ENCODE measurements at places on chromosomes 13 and 19. TPM values are rescaled to one million over a fixed set of nuclear protein-coding genes. Genes with fewer than 3 reads are reported as not detected.
A peak's percentile ranks its signal among the peaks of the same experiment; 100 is the strongest.

GRCh38 chr13:79018166-79018565, 359.2 kb upstream of the OBI1 start:
- H3K36me3 ChIP-seq: no peaks in the 10 kb centered on the region
- no peaks in the 10 kb centered on the region for H3K4me1 ChIP-seq
- H3K4me3 ChIP-seq: no peak overlapping the region
- DNase-seq: no peak
- H3K27ac ChIP-seq: no peak overlapping the region
- peaks cover 6% of the 10 kb centered on the region for H3K27me3 ChIP-seq

GRCh38 chr13:27293076-27293691, 22.6 kb downstream of the RASL11A start:
- H3K4me3 ChIP-seq: no peak overlapping the region
- H3K36me3 ChIP-seq: no peaks in the 10 kb centered on the region
- DNase-seq: peak; percentile 18
- H3K27me3 ChIP-seq: no peaks in the 10 kb centered on the region
- H3K27ac ChIP-seq: peak overlapping the region; percentile 66
- peaks cover 31% of the 10 kb centered on the region for H3K4me1 ChIP-seq

GRCh38 chr19:5948752-5949564, 29.0 kb downstream of the RANBP3 start:
- no peak for DNase-seq
- peaks cover 22% of the 10 kb centered on the region for H3K36me3 ChIP-seq
- no peak overlapping the region for H3K4me3 ChIP-seq
- H3K27ac ChIP-seq: peak overlapping the region; percentile 49
- H3K4me1 ChIP-seq: peaks cover 91% of the 10 kb centered on the region

- H3K4me3 ChIP-seq: no peak overlapping the region
- no peaks in the 10 kb centered on the region for H3K27me3 ChIP-seq
- H3K4me1 ChIP-seq: no peaks in the 10 kb centered on the region
Observed at GRCh38 chr13:91724591-91724990, 326.2 kb downstream of the GPC5 start.

DNA sequence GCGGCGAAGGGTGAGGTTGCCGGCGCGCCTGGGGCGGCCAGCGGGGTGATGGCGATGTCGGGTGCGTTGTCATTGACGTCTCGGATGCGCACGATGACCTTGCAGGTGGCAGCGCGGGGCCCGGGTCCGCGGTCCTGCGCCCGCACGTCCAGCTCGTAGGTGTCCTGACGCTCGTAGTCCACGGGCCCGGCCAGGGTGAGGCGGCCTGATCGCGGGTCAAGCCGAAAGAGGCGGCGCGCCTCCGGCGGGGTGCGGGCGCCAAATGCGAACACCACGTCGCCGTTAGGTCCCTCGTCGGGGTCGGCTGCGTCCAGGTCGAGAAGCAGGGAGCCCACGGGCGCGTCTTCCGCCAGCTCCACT, 1.1 kb downstream of the PCDH8 start:
- no peaks in the 10 kb centered on the region for H3K36me3 ChIP-seq
- H3K4me3 ChIP-seq: no peak overlapping the region
- DNase-seq: no peak
- peaks cover 33% of the 10 kb centered on the region for H3K4me1 ChIP-seq
- H3K27me3 ChIP-seq: peaks cover 80% of the 10 kb centered on the region

- no peaks in the 10 kb centered on the region for H3K4me1 ChIP-seq
- no peak for DNase-seq
- no peaks in the 10 kb centered on the region for H3K27me3 ChIP-seq
Observed at GRCh38 chr13:101248739-101249514, 167.4 kb downstream of the NALCN start.

DNA sequence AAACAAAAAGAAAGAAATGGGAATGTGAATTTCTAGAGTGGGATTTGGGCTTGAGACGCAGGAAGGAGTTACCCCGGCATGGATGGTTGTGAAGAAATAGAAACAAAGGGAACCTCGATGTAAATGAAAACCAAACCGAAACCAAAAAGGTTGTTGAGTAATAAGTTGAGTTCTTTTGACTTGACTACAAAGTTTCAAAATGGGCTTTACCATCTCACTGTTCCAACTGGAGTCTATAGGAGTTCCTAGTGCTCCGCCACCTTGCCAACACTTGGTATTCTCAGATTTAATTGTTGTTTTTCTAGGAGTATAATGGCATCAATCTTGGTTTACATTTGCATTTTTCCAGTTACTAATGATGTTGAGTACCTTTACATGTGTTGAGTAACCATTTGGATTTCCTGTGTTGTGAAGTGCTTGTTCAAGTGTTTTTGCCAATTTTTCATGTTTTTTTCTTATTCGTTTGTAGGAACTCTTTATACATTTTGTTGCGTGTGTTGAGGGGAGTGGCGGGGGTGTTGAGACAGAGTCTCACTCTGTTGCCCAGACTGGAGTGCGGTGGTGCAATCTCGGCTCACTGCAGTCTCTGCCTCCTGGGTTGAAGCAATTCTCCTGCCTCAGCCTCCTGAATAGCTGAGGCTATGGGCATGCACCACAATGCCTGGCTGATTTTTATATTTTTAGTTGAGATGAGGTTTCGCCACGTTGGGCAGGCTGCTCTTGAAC, 9.2 kb downstream of the UBE2S start:
- no peak overlapping the region for H3K27ac ChIP-seq
- peaks cover 25% of the 10 kb centered on the region for H3K36me3 ChIP-seq
- H3K4me1 ChIP-seq: peaks cover 5% of the 10 kb centered on the region

DNA sequence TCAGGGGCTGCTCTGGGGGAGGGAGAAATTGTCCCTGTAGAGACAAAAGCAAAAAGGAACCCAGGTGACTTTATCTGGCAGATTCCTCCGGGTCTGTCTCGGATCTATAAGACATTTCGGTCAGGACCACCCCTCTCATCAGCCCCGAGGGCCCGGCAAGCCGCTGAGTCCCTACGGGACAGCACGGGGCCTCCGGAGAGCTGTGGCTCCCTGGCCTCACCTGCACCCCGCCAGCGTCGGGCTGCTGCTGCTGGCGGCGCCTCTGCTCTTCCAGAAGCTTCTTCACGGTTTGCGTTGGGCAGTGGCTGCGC, 1.9 kb downstream of the NFKBID start:
- peak overlapping the region; percentile 100 for H3K27ac ChIP-seq
- H3K36me3 ChIP-seq: peaks cover 43% of the 10 kb centered on the region
- no peaks in the 10 kb centered on the region for H3K27me3 ChIP-seq

Gene ZNF546
- total RNA-seq: 3.8 TPM

Gene KRI1
- 36.8 TPM for total RNA-seq

Gene THOP1
- 27.3 TPM for total RNA-seq

Data from CD4-positive, alpha-beta T cell (primary cell).